LoVo (cell line): ENCODE measurements at places on chromosomes 4 and X.
A peak's percentile ranks its signal among the peaks of the same experiment; 100 is the strongest.

DNA sequence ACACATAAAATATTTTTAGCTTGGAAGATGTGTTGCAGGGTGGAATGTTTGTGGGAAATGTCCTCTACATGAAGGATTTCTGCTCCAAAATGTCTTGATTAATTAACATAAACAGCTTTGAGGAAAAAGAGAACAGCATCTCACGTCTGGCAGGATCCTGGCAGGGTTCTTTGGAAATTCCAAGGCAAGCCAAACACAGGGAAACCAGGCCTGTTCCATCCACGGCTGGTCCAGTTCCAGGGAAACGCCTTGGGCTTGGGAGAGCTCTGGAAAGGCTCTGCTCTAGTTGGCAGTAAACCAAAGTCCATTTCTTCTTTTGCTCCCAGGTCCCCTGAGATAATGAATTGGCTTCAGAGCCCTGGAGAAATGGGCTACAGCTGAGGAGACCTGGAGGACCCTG, 42.4 kb upstream of the GAB1 start:
- DNase-seq, result no peak

DNA sequence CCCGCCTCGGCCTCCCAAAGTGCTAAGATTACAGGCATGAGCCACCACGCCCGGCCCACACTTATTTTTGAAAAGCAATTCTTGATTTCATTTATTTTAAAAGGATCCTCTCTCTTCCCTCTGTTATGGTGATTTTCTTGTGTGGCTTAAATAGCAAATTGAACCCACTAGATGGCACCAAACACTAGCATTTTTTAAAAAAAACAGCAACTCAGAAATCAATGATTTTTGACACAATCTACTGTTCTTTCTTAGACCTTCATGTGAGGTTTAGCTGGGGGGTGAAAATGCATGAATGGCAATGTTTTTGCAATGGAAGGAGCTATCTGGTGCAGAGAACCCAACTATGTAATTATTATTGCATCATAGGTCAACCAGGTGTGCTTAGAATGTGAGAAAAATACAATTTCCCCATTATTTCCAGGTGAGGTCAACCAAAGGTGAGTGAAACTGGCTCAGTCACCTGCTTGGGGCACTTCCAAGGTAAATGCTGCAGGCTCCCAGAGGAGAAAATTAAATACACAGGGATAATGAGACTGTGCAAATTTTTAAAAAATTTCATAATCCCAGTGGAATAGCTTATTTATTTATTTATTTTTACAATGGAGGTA, 226.7 kb upstream of the PRKX start:
- DNase-seq, result peak; percentile 6

DNA sequence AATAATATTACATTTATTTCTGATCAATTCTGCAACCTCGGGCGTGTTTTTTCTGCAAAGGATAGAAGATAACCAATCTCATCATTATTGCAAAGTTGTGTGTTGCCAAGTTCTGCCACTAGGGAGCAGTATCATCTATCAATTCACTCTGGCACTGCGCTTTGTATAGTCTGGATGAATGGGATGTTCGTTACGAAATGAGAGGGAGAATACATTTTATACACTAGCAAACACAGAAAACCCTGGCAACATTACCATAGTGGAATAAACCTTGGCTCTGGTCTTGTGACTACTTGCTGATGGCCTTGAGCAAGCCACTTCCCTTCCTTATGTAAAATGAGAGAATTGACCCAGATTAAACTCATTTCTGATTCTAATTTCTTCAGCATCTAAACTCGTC, 97.5 kb upstream of the ZNF518B start:
- DNase-seq, result peak; percentile 24

DNA sequence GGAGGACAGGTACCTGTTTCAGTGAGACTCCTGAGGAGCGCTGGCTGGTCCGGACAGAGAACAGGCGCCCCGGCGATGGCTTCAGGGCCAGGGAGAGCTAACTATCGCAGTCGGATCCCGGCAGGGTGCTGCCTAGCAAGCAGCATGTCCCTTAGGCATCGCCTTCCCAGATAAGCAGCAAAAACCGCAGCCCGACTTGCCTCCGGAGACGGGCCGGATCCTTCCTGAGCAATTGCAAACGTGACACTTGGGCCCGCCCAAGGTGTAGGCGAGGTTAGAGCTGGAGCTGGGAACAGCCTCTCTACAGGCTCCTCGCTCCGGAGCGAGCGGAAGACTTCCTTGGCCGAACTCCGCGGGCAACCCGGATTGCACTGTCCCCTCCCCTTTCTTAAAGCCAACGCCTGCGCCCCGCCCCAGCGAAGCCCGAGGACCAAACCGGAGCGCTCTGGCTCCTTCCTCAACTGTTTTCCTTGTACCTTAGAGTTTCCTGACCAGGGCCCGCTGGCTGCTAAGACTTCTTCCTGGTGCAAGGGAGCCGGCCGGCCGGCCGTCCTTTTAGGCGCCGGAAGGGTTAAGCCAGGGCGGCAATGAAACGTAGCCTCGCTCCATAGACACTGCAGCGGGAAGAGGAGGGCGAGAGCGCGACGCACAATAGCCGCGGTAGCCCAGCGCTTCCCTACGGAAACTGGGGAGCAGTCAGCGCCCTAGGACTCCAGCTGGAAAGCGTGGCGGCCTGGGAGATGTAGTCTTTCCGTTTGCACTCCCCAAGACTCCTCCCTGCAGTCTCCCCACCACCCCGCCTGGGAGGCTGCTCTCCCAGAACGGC, at the start of gene OPHN1:
OPHN1 (minus strand) TSS at position 341 of the 826 bp plus-strand sequence. CDS start 475 bp downstream, outside the sequence.
- DNase-seq, result peak; percentile 62

DNA sequence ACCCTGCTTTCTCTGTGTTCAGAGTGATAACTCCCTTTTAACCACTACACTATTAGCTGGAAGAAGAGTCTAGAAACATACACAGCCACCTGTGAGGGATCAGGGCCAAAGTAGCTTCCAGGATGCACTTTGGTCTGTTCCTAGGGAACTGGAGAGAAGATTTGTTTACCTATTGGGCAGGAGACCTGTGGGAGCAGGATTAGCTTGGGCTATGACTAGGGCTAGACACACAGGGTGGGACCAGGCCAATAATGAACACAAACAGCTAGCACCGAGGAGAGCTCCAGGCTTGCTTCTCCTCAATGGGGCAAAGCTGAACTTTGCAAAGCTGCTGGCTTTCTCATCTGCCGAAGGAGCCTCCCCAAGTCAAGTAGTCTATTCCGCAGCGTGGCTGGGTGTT, 24.4 kb upstream of the MAP7D3 start:
- DNase-seq, result no peak

- DNase-seq, result no peak
Observed at GRCh38 chr4:4593596-4594284, 51.9 kb upstream of the STX18 start.

GRCh38 chr4:147901916-147902315, 170.0 kb downstream of the ARHGAP10 start:
- DNase-seq, result no peak

DNA sequence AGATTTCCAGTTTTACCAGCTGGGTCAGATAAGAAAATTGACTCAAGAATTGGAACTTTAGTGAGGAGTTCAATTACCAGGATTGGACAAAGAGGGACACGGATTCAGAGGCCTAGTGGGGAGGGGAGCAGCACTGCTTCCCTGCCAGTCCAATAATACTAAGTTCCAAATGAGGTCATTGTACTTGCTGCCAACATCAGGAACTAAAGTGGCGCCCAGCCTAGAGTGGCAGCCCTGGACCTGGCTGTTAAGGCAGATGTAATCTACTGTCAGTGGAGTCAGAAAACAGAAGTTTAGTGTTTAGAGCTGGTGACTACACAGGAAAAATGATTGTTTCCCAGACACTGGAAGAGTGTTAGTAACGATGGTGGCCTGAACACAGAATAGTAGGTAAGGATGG, 42.7 kb upstream of the RAPGEF2 start:
- no peak for DNase-seq

GRCh38 chrX:19839770-19840254, 47.6 kb downstream of the SH3KBP1 start:
- DNase-seq, result peak; percentile 8

DNA sequence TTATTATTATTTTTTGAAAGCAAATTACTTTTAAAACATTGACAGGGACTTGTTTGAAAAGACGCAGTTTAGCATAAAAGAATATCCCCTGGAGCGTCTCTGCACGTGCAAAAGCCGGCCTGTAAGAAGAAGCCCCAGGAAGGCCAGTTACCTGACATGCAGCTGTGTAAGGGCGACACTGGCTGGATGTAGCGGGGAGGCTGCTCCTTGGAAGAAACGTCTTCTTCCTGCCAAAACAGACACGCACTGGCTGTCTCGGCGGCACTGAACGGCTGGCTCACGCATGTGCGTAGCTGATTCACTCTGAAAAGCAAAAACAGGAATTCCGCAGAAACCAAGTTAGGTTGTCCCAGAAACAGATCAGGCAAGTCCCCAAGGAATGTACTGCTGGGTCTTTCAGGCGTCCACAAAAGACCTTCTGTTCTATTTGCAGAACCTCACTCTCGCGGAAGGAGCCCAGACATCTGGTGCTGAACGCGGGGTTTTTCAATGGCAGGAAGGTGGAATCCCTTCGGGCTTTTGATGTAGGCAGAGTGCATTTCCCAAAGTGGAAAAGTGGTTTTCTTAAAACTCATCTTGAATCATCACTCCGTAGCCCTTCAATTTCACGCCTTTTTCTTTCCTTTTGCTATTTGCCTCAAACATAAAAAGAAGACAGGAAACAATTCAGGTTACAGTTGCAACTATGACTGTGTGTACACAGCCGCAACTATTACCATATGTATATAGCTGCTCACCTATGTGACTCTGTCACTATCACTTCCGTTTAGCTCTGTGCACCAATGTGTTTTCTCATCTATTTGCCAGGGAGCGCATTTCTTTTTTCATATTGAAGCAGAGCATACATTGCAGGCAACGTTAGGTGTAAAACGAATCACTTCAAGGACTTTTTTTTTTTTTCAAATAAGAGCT, 38.1 kb upstream of the ARSH start:
- no peak for DNase-seq

DNA sequence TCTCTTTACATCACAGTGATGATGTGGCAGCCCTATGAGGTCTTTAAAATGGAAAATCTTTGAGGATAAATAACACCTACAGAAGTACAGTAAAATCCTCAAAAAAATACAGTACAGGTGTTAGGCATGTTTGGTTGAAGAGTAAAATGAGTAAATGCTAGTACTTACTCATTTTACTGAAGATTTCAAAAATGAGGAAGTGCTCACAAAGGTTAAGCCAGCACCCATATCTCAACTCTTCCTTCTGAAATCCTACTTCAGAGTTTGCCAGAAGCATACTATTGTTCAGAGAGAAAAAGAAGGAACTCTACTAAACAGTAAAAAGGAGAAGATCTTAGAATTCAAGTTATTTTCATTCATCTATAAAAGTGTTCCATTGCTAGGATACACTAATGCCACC, 130.9 kb downstream of the CBR4 start:
- DNase-seq, result no peak

DNA sequence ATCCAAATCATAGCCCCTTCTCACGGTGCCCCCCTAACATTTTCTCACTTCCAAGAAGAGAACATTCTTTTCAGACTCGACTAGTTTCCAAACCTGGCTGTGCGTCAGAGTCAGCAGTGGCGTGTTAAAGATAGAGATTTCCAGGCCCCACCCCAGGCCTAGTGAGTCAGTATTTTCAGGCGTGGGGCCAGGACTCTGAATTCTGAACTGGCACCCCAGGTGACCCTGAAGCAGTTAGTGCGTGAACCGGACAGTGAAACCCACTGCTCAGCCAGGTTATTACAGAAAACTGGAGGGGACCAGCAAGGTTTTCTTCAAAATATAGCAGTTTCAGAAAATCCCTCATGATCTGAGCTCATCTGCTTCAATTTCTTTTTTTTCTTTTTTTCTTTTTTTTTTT, 35.0 kb upstream of the BCOR start:
- DNase-seq, result peak; percentile 42

GRCh38 chr4:173269280-173269679, 64.9 kb downstream of the HMGB2 start:
- no peak for DNase-seq

- DNase-seq, result no peak
Observed at GRCh38 chr4:55547466-55547770, 709 bp upstream of the CLOCK start.

- DNase-seq, result peak; percentile 16
Observed at GRCh38 chr4:187380181-187380581, 615.4 kb upstream of the ZFP42 start.

- no peak for DNase-seq
Observed at GRCh38 chr4:168815379-168816345, 194.4 kb downstream of the CBR4 start.

DNA sequence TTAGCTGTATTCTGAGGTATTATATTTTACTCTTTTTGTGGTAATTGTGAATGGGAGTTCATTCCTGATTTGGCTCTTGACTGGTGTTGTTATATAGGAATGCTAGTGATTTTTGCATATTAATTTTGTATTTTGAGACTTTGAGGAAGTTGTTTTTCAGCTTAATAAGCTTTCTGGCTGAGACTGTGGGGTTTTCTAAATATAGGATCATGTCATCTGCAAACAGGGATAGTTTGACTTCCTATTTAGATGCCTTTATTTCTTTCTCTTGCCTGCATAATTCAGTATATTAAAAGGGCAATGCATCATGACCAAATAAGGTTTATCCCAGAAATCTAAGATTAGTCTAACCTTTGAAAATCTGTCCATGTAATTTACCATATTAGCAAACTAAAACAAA, 44.7 kb upstream of the EPGN start:
- no peak for DNase-seq

- DNase-seq, result no peak
Observed at GRCh38 chr4:162450531-162451035, 286.8 kb upstream of the FSTL5 start.

- DNase-seq, result no peak
Observed at GRCh38 chr4:81346719-81347118, 125.0 kb downstream of the RASGEF1B start.

- no peak for DNase-seq
Observed at GRCh38 chrX:13702111-13702789, 13.3 kb downstream of the RAB9A start.

- no peak for DNase-seq
Observed at GRCh38 chr4:45596379-45597101, 527.3 kb downstream of the GABRG1 start.

GRCh38 chr4:56655209-56655626, 25.9 kb downstream of the HOPX start:
- no peak for DNase-seq

DNA sequence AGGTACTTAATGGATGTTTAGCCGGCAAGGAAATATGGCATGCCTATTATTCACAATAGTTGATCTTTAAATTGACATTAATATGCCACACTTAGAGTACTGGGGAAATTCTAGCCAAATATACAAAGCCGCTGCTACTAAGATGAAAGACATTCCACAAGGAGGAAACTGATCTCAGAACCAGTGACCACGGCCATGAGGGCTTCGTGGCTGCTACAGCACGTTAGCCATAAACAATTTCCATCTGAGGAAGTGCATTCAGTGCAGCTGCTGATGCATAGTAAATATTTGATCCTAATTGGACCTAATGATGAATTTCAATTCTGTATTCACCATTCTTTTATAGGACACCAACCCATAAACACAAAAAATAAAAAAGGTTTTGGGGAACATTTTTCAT, 59.1 kb downstream of the SORBS2 start:
- DNase-seq, result no peak

DNA sequence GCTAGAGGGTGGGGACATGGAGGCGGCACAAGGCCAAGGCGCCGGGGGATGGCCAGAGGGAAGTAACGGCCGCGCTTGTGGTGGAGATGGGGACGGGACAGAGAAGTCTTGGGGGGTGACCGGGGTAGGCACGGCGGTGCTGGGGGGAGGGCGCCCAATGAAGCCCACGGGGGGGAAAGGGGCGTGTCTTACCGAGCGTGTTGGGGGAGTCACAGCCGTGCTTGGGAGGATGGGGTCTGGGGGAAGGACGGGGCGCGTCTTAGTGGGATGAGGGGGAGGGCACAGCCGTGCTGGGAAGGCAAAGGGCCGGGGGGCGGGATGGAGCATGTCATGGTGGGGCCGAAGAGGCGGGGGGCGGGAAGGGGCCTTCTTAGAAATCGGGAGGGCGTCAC, 952 bp downstream of the ARSD start:
- DNase-seq, result no peak
